NCI-H2227 treated with DMSO at 0.1 percent for 48 hours (cell line): ENCODE measurements at places on chromosomes 12 and 14.

- DNase-seq, result no peak
Measured at GRCh38 chr12:119457271-119457670, 122.7 kb downstream of the CCDC60 start.

DNA sequence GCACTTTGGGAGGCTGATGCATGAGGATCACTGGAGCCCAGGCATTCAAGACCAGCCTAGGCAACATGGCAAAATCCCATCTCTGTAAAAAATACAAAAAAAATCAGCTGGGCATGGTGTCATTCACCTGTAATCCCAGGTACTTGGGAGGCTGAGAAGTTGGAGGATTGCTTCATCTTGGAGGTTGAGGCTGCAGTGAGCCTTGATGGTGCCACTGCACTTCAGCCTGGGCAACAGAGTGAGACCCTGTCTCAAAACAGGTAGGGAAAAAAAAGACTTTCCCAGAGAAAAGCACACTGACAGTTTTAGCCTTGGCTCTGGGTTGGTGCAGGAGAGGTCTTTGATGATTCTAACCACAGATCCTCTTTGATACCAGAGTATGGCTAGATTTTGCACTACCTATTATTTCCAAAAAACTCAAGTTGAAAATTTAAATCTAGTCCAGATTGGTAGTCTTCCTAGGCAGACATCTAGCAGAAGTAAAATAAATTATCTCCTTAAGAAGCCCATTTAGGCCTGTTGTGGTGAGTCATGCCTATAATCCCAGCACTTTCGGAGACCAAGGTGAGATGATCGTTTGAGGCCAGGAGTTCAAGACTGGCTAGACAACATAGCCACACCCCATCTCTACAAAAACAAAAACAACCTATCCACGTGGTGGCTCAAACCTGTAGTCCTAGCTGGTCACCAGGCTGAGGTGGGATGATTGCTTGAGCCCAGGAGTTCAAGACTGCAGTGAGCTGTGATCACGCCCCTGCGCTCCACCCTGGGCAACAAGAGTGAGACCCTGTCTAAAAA lies 18.6 kb downstream of the LARP4 start:
- no peak for DNase-seq

DNA sequence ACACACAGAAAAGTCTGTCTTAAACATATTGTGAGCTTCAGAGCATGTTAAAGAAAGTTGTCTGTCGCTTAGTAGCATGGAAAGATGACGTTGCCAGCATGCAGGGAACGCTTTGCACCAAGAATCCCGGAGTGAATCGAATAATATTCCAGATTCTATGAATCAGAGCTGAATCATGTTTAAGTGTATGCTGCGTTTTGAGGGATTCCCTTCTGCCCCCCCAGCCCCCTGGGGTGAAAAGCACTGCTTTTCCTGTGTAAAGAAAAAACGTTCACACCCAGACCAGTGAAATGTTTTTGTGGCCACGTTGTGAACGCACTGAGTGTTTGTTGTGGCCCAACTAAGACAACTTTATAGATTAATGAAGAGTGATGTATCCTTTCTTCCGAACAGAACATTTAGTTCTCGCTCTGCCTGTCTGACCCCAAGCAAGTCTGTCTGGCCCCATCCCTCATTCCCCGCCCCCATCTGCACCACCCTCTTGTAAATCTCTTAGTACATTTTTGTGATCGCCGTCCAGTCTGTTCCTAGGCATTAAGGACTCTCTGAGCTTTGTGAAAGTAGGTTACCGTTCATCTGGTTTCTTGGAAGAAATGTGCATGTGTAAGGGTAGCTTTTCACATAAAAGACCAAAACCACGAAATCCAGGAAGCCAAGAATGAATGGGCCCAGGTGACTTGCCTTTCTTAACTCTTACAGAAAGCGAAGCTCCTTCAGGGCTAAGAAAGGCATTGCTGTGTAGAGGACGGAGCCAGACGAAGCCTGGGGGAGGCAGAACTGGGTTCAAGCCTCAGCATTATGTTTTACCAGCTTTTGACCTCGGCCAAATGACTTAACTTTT lies 103.0 kb downstream of the SAMD4A start:
- no peak for DNase-seq

GRCh38 chr12:93950311-93950710 lies 198.1 kb upstream of the PLXNC1 start:
- no peak for DNase-seq

- no peak for DNase-seq
Measured at GRCh38 chr12:116202940-116203339, 74.6 kb downstream of the MED13L start.

DNA sequence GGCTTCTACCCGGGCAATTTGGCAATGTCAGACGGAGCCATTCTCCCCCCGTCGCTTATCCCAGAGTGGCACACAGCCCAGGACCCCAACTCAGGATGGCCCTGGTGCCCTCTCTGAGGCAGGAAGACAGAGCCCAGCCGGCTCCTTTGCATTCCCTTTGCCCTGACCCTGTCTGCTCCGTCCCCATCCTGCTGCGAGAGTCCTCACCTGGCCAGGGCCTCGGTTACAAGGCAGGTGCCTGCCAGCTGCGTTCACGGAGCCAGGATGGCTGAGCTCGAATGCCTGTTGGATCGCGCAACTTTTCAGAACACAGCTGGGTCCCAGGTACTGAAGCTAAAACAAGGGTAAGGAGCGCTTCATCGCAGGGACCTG lies 18.6 kb downstream of the LRTM2 start:
- DNase-seq, result no peak

GRCh38 chr14:96722736-96723135 lies 74.4 kb upstream of the VRK1 start:
- DNase-seq, result no peak

- DNase-seq, result no peak
Measured at GRCh38 chr14:68747393-68747792, 45.5 kb downstream of the ZFP36L1 start.
